ENCODE measurements at places on chromosomes 4 and X.

DNA sequence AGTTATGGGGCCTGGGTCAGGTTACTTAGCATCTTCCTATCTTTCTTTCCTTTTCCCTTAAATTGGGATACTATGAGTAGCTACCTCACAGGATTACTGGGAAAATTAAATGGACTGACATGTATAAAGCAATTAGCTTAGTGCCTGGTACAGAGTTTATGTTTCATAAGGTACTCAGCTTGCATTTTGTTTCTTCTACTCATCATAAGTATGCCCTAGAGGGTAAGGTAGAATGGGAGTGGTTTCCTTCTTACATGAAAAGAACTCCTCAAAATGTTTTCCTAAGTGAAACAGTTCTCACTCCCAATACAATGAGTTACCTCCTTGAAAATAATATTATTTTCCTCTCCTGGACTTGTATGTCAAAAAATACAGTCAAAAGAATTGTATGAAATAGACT lies 75.7 kb downstream of the NPFFR2 start:
- DNase-seq: no peak

DNA sequence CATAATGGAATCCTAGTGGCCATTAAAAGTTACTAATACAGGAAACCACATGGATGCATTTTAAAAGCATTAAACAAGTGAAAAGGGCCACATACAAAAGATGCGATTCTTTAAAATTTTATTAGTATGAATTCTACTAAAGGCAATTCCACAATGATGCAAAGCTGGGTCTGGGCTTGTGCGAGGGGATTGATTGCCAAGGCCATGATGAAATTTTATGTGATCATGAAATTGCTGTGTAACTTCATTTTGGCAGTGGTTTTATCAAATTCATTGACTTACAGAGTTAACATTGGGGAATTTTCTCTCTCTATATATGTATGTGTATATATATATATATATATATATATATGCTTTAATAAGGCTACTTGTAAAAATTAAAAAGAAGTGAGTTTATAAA lies 1142.5 kb upstream of the IGFBP7 start:
- DNase-seq: no peak

DNA sequence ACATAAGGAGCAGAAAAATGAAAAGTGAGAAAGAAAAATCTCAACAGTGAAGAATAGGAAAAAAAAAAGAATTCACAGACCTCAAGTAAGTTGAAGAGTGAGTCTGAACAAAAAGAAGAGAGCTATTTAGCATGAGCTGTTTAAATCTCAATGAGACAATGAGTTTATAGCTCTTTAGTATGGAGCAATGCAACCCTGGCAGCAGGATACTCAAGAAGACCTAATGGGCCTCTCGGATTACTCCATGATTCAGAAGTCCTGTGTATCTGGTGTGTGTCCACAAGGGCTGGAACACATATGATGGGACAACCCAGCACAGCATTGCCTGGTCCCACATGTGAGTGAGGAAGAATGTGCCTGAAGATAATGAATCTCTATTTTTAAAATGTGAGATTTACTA lies 563.1 kb upstream of the INTU start:
- DNase-seq: no peak

DNA sequence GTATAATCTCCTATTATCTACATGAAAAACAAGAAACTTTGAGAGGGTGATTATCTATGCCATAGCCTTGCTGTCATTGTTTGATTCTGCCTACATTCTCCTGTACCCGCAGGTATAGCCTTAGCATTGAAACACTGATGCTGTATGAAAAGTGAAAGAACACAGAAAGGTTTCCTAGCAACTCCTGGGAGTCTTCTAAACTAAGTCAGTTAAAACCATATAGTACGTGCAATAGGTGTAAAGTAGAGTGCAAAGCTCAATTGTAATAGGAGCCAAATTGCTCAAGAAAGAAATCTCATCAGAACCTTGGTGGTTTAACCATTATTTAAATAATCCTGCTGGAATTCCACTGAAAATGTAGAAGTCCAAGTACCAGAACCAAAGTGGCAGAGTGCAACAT lies 489.7 kb downstream of the PCDH10 start:
- DNase-seq: no peak

DNA sequence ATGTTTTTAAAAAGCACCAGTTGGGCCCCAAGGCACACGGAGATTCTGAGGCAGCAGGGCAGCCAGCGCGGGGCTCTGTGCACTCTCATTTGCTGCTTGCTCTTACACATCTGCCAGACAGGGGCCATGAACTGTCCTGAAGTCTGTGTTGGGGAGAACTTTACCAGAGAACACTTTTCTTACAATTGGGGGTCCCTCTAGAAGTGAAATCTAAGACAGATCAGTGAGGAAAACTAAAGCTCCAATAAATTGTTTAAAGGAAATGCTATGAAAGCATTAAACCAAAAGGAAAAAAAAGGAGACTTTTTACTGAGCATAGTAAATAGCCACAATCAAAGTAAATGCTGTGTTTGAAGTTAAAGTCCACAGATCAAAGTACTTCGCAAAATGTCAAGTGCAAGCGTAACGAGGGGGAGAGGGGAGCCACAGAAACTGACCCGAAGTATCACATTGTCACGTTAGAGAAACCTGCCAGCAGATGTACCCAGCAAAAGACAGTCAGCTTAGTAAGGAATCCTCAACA lies 37.8 kb downstream of the SORBS2 start:
- no peak for DNase-seq

DNA sequence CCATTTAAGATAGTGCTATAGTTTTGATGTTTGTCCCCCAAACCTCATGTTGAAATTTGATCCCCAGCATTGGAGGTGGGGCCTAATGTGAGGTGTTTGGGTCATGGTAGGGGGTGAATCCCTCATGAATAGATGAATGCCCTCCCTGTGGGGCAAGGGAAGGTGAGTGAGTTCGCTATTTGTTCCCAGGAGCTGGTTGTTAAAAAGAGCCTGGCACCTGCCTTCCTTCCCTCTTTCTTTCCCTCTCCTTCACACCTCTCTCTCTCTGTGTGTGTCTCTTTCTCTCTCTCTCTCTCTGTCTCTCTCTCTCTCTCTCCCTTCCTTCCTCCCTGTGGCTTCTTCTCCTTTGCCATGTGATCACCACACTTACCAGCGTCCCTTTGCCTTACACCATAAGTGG lies 160.7 kb downstream of the AASDH start:
- DNase-seq: no peak

- no peak for DNase-seq
These were observed 430.9 kb downstream of the C4orf33 start for GRCh38 chr4:129526812-129527211.

DNA sequence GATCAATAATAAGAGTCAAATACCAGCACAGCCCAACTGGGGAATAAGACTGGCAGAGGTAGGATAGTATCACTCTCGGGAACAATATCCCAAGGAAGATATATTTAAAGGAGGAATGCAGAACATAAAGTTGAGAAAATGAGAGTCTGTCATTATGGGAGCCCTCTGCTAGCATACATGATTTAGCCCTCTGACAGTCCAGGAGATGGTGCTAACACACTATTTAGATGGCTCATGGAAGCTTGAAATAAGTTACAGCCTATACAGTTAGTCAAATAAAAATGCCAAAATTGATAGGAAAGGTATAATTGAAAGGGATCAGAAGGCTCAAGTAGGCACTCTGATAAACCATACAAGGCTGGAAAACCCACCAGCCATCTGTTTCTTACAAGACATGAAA lies 201.0 kb upstream of the NEIL3 start:
- DNase-seq: peak; percentile 16

DNA sequence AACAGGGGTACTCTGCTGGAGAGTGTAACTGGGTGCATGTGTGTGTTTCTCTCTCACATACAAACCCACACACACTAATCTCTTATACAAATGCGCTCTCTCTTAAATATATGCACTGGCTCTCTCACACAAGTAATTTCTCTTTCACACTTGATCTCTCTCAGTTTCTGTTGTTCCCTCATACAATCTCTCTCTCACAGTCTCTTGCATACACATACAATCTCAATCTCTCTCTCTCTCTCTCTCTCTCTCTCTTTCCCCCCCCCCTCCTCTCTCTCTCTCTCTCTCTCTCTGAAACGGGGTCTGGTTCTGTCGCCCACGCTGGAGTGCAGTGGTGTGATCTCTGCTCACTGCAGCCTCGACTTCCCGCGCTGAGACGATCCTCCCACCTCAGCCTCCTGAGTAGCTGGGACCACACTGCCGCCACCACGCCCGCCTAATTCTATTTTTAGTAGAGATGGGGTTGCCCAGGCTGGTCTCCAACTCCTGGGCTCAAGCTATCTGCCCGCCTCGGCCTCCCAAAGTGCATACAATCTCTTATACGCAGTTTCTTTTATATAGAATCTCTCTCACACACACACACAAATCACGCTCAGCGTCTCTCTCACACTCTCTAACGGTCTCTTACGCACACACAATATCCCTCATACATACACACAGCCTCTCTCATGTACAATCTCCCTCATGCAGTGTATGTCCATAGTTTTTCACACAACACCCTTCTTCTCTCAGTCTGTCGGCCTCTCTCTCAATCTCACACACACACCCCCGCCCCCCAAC lies 518 bp upstream of the FAM241A start:
- no peak for DNase-seq

DNA sequence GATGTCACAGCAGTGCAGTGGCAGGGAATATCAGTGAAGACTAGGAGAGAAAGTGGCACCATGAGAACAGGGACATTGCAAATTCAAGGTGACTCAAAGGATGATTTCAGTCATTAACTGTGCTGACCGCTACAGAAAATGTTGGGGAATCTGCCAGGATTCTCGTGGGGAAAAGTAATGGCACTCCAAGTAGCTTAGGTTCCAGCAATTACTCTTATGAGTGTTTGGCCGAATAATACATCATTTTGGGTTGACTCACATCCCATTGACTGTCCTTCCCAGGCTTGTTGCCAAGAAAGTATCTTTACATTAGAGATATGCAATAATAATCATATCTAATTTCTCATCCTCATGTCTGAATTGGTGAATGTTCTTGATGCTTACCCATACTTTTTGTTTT lies 1411.1 kb upstream of the PCDH7 start:
- DNase-seq: no peak

- no peak for DNase-seq
These were observed 425.4 kb downstream of the SLITRK2 start for GRCh38 chrX:146243041-146243440.

GRCh38 chrX:21725496-21725895 lies 32.4 kb downstream of the SMPX start:
- no peak for DNase-seq

DNA sequence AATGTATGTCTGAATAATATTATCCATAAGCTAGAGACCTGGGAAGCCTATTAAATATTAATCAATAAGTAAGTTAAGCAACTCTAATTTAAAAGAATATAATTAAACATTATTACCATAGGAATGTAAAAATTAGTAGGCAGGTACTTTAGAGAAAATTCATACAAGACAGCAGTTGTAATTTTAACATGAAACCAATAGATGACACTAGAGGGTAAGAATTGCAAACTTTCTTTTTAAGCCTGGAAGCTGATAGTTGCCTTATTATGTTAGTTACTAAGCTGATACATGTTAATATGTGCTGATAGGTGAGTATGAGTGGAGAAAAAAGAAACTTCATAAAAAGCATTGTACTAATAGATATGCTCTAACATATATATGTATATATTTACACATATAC lies 1157.4 kb downstream of the FAM133A start:
- DNase-seq: no peak

- DNase-seq: no peak
These were observed 639.0 kb downstream of the CENPC start for GRCh38 chr4:66906314-66906713.

DNA sequence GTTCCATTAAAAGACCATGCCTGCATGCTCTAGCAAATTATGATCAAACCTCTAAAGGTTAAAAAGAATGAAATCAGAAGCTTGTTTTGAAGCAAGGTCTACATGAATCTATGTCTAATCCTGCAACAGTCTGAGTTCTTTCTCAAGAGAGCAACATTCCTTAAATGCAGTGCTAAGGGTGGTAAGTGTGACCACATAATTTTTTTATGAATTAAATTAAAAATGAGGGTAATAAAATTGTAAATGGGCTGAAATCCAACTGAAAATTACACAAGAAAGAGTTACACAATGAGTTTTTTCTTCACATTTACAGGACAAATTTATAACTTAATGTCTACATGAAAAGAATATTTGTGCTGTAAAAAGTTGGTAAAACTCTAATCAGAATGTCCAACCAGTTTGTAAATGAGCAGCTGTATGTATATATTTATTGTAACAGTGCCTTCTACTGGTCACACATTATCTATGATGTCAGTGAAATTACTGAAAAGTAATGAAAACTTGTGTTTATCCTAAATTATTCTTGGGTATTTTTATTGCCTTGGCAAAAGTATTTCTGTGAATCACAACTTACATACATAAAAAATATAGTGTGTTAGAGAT lies 336.3 kb upstream of the PITX2 start:
- peak; percentile 2 for DNase-seq

- DNase-seq: no peak
These were observed 54.3 kb downstream of the WWC2 start for GRCh38 chr4:183153190-183153916.

- peak; percentile 62 for DNase-seq
These were observed 815 bp downstream of the FAM53A start for GRCh38 chr4:1683261-1683735.

DNA sequence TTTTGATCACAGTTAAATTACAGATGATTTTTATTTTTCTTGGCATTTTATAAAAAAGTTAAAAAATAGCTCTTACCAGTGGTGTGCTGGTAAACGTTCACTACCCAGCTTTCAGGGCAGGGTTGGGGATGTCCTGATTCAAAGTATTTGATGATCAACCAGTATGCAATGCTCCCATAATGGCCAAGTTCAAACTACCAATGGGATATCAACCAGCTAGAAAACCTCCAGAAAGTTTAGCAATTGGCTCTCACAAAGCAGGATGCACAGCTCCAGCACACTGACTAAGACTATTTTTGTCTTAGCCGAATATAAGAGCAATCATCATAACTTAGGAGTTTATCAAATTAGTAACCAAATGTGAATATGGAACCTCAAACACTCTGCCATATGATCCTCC lies 108.0 kb upstream of the PDE5A start:
- DNase-seq: no peak

- peak; percentile 32 for DNase-seq
These were observed 1.7 kb downstream of the FRAS1 start for GRCh38 chr4:78058591-78059523.

DNA sequence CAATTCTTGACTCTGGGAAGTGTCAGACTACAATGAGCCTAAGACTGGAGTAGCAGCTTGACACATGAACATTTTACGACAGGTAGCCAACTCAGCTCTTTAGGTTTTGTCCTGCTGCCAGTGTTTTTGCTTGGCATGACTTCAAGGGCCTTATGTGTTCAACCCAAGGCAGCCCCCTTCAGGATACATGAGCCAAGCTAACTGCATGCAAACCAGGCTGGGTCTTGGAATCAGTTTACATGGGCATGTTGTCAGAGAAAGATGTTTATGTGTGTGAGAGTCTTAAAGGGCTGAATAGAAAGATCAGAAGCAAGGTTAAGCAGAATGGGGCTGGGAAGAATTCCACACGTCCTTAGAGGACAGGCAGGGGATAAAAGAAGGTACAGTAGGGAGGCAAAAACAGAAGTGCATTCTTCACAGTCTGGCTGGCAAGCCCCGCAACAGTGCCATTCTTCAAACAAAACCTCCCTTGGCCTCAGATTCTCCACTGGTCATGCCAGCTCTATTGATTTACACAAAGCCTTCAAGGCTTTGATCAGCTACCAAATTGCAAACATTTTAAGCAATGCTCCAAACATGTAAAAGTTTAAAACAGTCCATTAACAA lies 97.3 kb downstream of the NKX6-1 start:
- DNase-seq: no peak

- no peak for DNase-seq
These were observed 311.4 kb downstream of the MAPK10 start for GRCh38 chr4:86048426-86048825.

- DNase-seq: no peak
These were observed 950 bp upstream of the TMEM271 start for GRCh38 chr4:576991-577498.

All from amniotic stem cell (primary cell).